EL (cell line): ENCODE measurements at places on chromosomes 12 and 14.

GRCh38 chr12:124841558-124841945, 22.1 kb downstream of the SCARB1 start:
- no peak for DNase-seq

- no peak for DNase-seq
These were observed 179.6 kb downstream of the SLC35F4 start for GRCh38 chr14:57686304-57686703.

DNA sequence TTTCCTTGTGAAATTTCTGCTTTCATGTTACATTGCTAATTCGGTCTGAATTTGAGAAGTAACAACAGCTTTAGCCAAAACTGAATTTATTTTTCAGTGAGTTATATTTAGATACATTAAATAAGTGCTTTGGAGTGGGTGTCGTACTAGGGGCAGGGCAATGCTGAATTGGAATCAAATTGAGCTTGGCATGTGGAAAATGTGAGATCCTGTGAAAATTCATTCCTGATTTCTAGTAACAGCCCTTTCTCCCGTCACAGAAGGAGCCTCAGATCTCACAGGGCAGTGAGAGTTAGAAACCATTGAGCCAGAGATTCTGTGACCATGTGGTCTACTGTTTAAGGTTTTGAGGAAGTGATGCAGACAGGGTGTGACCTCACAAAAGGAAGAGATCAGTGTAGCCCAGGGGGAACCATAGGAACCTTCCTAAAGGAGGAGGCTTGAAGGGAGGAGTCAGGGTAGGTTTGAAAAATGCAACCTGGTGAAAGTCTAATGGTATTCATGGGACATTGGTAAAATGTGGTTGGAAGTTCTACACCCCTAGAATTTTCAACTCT, 1136.8 kb downstream of the AACS start:
- DNase-seq = no peak

DNA sequence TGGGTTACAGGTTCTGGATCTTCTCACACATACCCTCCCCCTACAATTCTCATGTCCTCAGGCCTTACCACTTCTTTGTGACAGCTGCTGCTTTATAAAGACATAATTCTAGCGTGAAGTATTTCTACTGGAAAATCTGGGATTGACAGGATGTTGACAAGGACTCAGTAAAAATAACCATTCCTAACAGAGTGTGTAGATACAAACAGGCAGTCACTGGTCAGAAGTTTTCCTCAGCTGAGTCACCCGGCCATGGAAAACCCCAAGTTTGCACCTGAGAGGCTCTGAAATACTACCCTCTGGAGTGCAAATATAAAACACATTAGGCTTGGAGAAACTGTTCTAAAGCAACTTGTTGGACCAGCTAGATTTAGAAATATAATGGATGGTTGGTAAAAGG, 54.4 kb downstream of the SPPL3 start:
- DNase-seq = peak; percentile 63

DNA sequence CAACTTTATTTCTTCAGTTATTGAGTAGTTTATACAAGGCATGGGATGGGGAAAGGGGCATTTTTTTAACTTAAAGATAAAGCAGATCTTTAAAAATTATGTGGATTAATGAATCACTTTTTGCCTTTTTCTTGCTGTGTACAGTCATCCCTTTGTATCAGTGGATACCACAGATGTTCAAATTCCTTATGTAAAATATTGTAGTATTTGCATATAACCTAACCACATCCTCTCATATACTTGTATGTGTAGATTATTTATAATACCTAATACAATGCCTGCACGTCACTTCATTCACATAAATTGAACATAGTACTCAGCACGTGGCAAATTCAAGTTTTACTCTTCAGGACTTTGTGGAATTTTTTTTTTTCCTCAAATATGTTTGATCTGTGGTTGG, 66.5 kb upstream of the MON2 start:
- no peak for DNase-seq

DNA sequence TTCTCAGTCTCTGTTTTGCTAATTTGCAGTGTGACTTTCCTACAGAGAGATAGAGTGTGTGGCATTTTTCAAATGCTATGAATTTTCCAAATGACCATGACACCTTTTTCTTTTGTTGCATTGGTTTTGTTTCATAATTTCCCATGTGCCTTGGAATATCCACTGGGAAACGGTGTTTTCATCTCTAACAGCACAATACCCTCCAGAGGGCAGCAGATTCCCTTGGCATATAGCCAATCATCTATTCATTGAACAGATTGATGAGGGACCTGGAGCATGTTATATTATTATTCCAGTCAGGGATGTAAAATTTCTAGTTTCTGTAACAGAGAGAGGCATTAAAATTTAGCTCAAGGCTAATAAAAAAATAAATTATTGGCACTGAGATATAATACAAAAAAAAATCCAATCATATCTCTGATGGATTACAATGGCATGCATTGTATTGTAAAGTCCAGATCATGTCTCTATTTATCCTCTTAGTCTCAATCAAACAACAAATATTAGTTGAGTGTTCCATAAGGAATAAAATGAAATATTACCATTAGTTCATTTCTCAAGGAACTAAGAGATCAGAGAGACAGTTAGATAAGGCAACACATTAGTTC, 29.6 kb upstream of the NTN4 start:
- peak; percentile 62 for DNase-seq

DNA sequence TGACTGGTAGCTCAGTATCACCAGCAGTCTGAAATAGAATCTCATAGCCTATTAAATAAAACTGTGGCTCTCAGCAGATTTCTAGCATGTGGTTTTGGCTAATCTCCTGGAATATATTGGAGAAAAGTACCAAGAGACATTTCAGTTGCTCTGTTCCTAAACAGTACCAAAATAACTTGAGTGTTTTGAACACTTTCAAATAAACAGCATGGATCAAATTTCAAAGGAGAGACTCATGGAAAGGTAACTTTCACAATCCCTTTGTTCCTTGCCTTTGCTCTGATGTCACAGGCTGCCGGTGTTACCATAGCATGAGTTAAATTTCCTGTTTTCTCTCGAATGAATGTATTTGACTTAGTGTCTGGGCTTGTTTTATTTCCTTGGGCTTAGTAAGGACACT, 3.4 kb downstream of the ARG2 start:
- peak; percentile 9 for DNase-seq

DNA sequence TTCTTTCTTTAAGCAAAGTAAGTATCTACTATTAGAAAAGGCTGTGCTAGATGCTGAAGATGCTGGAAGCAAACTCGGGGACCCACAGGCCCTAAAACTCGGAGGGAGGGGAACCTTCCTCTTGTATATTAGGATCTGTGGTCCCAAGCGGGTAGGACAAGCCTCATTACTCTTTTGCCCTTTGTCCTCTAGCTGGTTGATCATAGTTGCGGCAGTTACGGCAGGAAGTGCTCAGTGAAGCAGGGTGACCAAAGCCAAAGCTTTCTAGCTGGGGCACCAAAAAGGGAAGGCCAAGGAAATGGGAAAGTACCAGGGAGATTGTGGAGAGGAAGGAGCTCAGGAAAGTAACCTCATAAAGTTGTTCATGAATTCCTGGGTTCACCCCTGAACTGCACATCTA, 76.3 kb downstream of the SCFD1 start:
- DNase-seq = no peak

DNA sequence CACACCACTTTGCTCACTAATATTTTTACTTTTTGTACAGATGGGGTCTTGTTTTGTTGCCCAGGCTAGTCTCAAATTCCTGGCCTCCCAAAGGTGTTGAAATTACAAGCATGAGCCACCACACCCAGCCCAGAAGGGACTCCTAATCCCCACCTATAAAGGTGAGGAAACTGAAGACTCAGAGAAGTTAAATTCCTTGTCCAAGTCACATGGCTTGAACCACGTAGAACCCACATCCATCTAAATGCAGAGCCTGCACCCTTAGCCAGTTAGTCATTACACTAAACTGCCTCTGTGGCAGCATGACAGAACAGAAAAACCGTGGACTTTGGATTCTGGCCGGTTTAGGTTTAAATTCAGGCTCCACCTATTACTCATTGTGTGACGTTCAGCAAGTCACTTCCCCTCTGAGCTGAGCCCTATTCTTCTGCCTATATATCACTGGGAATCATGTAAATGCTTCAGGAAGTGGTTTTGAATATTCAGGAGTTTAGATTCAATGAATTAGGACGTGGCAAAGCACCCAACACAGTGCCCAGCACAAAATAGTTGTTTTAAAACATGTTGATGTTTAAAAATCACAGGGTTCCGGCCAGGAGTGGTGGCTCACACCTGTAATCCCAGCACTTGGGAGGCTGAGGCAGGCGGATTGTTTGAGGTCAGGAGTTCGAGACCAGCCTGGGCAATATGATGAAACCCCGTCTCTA, 3.0 kb upstream of the CORO1C start:
- peak; percentile 95 for DNase-seq

DNA sequence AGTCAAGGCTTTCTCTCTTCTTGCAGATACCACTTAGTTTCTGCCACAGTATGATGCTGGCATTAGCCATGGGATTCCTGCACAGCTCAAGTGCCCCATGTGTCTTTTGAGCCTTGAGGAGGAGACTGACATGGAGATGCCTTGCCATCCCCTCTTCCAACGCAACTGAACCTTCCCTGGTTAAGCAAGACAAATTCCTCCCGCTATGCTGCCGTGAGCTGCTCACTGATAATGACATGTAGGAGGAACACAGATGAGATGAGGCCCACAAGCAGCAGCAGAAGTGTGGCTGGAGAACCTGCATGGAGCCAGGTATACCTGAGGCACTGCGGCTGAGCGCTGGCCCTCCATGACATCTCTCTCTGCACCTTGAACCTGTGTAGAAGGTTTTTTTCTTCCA, 15.4 kb upstream of the PPP1R1A start:
- no peak for DNase-seq

GRCh38 chr14:104370256-104370870, 209.2 kb upstream of the C14orf180 start:
- no peak for DNase-seq

- no peak for DNase-seq
These were observed 92.0 kb downstream of the RAD51B start for GRCh38 chr14:67911562-67911961.

- DNase-seq = peak; percentile 52
These were observed 15.0 kb upstream of the AMIGO2 start for GRCh38 chr12:47094804-47095203.

DNA sequence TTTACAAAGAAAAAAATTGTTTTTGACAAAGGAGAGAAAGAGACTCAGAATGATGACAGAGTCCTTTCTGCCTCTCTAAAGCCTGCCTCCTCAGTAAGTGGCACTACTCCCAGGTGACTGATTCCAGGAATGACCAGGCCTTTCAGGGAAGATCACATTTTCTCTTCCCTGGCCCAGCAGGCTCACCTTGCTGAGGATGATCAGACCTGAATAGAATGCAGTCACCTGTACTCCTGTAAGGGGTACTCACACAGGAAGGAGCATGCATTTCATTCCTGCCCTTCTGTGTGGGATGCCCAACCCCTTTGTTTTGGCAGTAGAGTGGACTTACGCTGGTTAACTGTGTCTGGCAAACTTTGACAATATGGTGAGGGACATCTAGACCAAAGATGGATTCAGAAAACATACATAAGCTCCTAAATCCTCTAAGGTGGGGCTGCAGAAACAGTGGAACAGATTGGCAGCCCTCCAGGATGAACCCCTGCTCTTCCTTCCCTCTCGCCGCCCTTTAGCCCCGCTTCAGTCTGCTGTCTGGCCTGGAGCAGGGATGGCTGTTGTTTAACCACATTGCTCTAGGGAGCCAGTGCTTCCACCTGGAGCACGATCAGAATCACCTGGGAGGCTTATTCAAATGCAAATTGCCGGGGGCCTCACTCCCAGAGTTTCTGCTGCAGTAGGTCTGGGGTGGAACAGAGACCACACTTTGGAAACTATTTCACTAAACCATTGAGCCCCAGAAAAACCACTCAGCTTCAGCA, 29.8 kb downstream of the ERG28 start:
- DNase-seq = no peak

DNA sequence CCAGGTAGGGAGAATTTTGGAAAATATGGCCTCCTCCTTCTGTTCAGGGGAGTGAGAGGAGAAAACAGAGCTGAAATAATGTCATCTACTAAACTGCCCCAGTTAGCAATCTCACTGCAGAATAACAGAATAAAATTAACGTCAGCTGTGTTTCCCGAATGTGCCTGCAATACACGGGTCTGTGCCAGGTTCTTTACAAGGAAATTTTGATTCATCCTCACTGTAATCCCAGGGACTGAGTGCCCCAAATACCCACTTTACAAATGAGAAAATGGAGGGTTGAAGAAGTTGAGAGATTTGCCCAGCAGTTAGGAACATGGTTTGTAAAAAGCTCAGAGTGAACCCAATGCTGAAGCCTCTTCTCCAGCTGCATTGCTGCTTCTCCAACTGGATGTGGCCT, 21.3 kb upstream of the SERPINA6 start:
- no peak for DNase-seq

GRCh38 chr12:107929436-107929835, 154.9 kb downstream of the ASCL4 start:
- peak; percentile 21 for DNase-seq

GRCh38 chr12:70260646-70261045, 17.4 kb downstream of the CNOT2 start:
- no peak for DNase-seq

DNA sequence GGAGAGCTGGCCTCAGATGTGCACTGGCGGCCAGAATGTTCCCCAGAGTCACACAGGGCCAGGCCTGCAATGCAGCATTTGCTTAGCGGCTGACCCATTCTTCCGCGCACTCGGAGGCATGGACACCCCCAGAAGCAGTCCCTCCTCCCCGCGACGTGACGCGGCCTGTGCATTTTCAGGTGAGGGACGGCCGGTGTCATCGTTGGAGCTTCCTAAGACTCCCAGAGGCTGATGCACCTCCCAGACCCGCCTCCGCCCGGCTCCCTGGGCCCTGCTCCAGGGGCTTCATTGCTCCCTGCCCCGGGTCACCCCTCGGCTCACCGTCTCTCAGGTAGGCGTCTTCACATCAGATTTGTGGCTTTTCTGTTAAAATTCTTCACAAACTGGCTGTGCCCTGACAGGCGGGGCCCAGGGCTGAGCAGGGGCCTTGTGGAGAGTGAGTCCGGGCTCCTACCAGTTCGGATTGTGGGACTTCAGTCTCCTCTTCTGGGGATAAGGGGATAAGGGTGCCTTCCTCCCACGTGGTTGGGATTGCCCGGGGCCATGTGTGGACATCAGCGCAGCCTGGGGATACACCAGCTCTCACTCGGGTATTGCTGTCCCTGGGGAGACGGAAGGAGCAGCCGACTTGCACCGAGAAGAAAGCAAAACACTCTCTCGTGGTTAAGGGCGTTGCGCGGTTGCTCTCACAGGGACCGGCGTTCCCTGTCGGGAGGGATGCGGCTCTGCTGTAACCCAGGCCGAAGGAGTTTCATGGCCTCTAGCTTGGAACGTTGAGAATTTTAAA, 249.1 kb downstream of the ADGRD1 start:
- no peak for DNase-seq

DNA sequence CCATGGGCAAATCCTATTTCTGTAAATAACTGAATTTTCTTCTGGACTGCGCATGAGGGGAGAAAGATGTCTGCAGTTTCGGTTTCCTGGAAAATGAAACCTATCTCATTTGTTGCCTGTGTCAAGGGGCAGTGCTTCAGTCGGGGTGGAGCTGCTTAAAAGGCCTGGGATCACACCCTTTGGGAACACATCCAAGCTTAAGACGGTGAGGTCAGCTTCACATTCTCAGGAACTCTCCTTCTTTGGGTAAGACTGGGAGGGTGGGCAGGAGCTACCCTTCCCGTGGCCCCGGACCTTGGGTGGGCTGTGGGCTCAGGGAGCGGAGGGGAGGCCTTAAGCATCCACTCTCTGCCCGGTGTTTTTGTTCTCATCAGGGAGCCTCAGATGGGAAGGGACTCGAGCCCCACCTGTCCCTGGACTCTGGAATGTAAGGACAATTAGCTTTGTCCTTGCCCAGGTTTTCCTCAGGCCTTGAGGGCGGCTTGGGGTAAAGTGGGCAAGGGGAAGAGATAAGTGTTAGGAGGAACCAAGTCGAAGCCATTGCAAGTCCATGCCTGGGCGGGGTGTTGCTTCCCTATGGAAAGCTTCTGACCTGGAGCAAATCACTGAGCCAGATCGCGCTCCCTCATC, at the start of gene IFI27:
IFI27 (plus strand) TSS at position 185 of the 630 bp plus-strand sequence.
- DNase-seq = peak; percentile 95
